ENCODE measurements at places on chromosomes 13 and 19. TPM values are rescaled to one million over a fixed set of nuclear protein-coding genes. Genes with fewer than 3 reads are reported as not detected.

DNA sequence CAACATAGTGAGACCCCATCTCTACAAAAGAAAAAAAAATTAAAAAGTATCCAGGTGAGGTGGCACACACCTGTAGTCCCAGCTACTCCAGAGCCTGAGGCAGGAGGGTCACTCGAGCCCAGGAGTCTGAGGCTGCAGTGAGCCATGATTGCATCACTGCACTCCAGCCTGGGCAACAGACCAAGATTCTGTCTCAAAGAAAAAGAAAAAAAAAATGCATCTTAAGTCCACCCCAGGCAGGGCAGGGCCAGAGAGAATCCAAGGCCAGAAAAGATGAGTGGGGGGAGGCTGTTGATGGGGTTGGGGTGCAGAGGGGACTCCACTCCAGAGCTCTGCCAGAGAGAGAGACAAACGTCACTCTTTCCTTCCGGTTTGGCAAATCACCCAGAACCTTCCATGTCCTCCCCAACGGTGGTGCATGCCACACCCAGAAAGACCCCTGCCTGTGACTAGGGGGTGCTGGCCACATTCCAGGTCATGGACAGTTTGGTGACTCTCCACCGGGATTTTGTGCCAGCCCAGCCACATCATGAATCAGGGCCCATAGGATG, 431 bp downstream of the FUT3 start:
- no peak for DNase-seq

DNA sequence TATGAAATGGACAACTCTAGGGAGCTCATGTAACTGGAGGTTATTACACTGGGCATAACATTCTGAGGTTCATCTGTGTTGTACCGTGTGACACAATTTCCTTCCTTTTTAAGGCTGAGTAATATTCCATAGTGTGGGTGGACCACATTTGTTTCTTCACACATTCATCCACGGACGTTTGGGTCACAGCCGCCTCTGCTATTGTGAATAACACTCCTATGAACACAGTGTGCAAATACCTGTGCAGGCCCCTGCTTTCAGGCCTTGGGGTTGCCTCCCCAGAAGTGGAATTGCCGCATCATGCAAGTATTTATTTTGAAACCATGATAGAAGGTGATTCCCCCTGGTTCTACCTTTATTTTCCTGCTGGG, 63.4 kb upstream of the MCF2L start:
- DNase-seq = no peak

DNA sequence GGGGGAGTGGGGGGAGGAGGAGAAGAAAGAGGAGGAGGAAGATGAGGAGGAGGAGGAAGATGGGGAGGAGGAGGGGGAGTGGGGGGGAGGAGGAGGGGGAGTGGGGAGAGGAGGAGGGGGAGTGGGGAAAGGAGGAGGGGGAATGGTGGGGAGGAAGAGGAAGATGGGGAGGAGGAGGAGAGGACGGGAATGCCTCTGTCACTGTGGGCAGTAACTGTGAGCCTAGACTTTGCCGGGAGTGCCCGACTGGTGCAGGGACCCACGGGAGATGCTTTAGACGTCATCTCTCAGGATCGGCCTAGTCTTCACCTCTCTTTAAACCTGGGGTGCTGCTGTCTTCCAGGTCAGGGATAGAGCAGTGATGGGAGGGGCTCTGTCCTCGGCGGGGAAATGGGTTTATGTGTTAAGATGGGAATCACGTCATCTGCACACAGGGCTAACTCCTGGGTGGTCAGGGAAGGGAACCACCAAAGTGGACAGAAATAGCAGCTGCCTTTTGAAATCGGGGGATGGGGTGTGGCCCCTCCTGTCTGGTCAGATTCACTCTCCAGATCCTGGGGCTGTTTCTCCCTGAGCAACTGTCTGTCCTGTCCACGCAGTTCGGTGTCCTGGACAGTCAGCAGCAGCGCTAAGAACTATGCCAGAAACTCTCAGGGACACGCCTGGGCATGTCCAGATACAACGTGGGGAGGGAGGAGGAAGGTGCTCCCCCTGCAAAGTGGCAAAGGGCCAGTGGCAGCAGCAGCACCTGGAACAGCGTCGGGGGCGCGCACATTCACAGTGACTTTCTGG, 26.9 kb downstream of the GAS6 start:
- no peak for DNase-seq

DNA sequence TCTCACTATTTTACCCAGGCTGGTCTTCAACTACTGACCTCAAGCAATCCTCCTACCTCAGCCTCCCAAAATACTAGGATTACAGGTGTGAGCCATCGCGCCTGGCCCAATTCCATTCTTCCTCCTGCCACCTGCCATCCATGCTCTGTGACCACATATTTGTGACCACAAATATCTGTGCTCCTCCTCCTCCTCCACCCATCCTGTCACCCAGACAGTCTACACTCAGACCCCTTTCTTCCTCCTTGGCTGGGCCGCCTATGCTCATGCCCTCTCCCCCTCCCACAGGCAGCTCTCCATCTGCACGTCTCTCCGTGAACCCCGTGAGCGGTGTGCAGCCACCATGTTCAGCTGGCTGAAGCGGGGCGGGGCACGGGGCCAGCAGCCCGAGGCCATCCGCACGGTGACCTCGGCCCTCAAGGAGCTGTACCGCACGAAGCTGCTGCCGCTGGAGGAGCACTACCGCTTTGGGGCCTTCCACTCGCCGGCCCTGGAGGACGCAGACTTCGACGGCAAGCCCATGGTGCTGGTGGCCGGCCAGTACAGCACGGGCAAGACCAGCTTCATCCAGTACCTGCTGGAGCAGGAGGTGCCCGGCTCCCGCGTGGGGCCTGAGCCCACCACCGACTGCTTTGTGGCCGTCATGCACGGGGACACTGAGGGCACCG, 3.2 kb downstream of the EHD2 start:
- no peak for DNase-seq

DNA sequence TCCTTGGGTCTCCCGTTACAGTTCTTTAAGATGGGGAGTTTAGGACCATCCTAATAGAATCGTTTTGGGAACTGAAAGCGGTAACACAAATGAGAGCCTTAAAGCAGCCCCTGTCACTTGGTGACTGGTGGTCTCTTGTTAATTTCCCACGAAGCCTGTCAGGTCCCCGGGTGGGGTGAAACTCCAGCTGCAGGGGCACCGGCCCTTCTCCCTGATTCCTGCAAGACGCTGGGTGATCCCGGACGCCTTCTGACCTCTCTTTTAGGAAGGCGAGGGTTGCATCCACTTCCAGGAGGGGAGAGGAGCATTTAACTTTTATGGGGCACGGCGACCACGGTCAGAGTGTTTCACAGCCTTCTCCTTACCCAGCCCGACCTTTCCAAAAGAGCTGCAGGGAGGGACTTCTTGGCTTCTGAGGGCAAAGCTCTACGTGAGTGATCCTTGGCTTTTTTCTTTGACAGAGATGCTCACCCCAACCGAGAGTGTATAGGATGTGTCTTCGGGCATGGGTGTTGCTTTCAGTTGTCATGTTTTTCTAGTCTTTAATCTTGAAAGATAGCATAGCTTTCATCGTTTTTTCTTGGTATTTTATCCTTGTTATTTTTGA, 688 bp downstream of the ZNF225 start:
- DNase-seq = no peak

DNA sequence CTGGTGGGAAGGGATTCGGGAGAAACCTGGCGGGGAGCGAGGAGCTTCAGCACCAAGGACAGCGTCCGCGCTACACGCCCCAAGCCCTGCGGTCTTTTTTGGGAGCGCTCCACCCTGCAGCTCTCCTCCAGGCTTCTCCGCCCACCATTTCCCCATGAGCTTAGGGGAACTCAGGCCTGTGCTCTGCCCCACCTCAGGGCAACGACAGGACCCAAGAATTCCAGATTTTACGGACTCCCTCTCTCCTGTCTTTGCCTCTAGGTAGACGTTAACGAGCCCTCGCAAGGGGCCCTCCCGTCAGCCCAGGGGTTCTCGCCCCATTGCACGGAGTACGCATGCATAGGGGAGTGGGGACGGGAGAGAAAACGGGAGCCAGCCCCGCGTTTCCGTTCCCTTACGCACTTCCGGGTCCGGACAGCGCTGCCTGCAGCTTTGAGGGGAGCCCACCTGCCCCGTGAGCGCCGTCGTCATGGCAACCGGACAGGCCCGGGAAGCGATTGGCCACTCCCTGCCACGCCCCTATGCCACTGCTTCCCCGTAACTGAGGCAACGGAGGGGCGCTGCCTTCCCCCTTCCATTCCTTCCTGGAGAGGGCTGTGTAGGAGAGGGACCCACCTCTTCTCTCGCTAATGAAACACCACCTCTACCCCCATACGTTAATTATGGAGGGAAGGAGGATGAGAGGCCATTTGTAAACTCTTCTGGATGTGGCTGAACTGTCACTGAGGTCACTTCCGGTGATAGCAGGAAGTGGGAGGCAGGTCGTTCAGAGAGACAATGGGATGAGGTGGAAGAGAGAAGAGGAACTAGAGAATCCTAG, 20.8 kb downstream of the NOVA2 start:
- no peak for DNase-seq

GRCh38 chr13:41179593-41180250, 14.6 kb downstream of the KBTBD7 start:
- DNase-seq = no peak

DNA sequence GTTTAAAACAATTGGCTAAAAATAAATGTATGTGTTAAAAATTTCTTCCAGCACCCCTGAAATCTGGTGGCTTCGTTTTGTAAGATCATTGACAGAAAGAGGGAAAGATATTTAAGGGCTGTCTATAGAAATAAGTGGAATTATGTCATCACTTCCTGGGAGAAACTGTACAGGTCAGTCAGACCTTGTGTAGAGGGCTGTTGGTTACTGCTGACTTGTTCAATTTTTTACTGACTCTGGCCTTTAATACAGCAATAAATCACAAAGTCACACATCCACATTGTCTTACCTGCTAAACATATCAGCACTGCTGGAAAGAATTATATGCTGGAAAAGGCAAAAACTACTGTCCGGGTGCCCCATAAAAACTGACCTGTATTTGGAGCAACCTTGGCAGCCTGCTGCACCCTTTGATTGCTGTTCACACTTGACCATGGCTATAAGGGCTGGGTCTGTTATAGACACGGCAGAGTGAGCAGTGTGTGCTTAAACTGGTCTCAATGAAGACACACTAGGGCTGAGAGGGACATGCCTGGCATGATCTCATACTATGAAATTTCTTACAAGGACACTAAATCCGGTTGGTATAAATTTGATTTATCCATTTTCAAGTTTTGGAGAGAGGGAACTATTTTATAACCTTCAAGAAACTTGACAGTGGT, 162.1 kb downstream of the NHLRC3 start:
- DNase-seq = no peak

DNA sequence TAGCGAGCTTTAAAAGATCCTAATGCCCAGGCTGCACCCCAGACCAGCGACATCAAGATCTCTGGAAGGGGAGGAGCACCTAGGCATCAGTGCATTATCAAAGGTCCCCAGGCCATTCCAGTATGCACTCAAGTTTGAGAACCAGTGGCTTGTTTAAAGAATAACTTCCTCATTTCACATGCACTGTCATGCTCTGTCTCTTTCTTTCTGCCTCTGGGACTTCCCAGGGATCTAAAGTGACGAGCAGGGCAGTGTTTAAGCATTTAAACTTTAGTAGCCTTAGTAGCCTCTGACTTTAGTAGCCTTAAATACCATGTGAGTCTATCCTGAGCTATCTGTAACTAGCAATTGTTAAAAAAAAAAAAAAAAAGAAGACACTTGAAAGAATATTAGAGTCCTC, 8.9 kb upstream of the FARP1 start:
- DNase-seq = no peak

DNA sequence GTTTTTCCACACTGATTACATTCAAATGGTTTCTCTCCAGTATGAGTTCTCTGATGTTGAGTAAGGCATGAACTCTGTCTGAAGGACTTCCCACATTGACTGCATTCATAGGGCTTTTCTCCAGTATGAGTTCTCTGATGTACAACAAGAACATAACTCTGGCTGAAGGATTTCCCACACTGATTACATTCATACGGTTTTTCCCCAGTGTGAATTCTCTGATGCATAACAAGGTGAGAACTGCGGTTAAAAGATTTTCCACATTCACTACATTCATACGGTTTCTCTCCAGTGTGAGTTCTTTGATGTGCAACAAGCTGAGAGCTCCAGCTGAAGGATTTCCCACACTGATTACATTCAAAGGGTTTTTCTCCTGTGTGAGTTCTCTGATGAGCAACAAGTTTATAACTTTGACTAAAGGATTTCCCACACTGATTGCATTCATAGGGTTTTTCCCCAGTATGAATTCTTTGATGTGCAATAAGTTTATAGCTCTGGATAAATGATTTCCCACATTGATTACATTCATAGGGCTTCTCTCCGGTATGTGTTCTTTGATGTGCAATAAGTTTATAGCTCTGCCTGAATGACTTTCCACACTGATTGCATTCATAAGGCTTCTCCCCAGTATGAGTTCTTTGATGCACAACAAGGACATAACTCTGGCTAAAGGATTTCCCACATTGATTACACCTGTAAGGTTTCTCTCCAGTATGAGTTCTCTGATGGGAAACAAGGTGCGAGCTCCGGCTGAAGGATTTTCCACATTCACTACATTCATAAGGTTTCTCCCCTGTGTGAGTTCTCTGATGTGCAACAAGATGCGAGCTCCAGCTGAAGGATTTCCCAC, 23.5 kb downstream of the ZNF180 start:
- DNase-seq = no peak

Gene ADAMTSL5
- total RNA-seq = 4.1 TPM
